ENCODE measurements at places on chromosomes 6 and 20.
A peak's percentile ranks its signal among the peaks of the same experiment; 100 is the strongest.

GRCh38 chr6:15841937-15842726 is 179.3 kb upstream of the DTNBP1 start:
- no peak for DNase-seq

GRCh38 chr20:56299362-56299761 is 50.8 kb downstream of the MC3R start:
- DNase-seq: no peak

- no peak for DNase-seq
Measured at GRCh38 chr20:60934724-60935123, 317.3 kb upstream of the CDH4 start.

DNA sequence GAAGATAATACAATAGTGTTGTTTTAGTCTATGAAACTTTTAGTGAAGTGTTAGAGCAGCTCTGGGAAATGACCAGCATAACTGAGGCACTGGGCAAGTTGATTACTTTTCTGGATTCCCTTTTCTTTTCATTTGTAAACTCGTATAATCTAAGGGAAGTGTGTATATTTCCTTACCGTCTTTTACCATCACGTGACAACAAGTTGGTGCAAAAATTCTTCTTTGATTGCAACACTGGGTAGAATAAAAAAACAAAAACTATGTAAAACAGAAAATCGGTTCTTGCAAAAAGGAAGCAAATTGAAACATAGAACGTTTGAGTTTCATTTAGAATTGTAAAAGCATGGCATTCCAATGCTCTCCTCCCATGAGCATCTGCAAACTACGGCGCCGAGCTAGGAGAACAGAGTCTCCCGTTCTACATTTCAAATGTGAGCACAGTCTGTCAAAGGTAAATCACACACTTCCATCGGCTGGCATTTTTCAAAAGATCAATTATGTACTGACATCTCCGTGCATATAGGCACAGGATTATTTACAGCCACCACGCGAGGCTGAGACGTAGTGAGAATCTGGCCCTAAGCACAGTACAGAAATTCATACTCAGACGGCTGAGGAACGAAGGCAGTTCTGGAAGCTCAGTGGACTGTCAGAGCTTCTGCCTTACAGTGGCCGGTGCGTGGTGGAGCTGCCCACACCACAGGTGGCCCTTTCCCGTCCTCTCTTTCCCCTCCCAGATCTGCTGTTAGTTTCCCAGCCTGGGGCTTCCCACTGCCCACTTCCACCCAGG is 314.0 kb downstream of the BMP7 start:
- no peak for DNase-seq

GRCh38 chr20:46416421-46416820 is 10.0 kb upstream of the ELMO2 start:
- DNase-seq: no peak

GRCh38 chr20:46178891-46179290 is 60.8 kb downstream of the CD40 start:
- no peak for DNase-seq

GRCh38 chr6:47180633-47181032 is 129.1 kb downstream of the TNFRSF21 start:
- DNase-seq: no peak

DNA sequence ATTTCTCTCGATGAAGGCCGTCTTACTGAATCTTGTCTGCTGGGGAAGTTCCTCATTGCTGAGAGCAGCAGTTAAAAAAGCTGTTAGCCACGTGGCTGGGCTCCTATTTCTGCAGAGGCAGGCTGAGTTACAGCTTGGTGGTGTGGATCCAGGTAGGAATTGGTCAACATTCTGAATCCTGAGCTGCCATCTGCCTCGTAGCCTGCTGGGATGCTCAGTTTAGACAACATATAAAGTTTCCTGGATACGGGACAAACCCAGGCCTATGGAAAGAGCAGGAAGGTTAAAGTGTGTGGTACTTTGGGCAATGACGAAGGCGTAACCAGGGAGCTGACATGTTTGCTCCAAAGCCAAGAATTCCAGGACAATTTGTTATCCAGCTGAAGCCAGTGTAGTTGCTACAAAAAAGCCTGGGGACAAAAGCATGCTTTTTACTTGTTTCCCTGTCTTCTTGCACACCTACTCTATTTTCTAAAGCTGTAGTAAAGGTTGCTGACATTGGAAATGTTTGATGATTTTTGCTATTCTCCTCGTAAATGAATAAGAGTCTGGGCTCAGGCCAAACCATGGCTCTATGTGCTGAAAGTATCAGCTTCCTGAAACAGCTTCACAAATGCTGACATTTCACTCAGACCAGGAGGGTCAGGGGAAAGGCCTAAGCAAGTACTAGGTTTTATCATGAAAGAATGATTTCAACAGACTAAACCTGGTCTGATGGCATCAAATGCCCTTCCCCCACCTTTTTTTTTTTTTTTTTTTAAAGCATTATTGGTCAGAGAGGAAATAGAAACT is 12.4 kb upstream of the MYLK2 start:
- no peak for DNase-seq

DNA sequence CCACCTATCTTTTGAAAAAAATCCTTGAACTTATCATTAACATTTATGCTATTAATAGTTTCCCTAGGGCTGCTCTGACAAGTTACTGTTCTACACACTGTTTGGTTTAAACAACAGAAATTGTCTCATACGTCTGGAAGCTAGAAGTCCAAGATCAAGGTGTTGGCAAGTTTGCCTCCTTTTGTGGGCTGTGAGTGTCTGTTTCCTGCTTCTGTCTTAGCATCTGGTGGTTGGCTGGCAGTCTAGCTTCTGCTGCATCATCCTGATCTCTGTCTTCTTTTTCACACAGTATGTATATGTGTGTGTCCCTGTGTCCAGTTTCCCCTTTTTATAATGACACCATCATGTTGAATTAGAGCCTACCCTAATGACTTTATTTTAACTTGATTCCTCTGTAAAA is 154.8 kb downstream of the RPS12 start:
- no peak for DNase-seq

DNA sequence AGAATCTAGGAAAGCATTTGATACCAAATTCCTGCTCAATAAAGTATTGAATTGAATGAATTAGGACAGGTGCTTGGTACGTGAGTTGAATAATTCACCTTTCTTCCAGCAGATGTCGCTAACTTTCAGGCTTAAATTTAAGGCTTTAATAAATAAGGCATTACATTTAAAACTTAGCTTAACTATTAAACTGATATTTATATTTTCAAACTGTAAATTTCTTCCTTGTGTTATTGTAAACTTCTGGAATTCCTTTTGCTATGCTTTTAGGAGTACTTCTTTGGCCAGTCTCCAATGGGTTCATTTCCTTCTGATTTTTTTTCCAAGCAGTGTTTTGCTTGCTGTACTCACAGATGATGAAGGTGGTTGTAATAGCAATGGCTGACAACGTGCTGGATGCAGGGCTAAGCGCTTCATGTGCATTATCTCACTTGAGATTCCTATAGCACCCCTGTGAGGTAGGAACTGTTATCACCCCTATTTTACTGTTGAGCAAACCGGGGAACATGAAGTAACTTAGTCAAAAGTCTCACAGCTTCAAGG is 71.3 kb upstream of the SLC2A12 start:
- DNase-seq: peak; percentile 27

DNA sequence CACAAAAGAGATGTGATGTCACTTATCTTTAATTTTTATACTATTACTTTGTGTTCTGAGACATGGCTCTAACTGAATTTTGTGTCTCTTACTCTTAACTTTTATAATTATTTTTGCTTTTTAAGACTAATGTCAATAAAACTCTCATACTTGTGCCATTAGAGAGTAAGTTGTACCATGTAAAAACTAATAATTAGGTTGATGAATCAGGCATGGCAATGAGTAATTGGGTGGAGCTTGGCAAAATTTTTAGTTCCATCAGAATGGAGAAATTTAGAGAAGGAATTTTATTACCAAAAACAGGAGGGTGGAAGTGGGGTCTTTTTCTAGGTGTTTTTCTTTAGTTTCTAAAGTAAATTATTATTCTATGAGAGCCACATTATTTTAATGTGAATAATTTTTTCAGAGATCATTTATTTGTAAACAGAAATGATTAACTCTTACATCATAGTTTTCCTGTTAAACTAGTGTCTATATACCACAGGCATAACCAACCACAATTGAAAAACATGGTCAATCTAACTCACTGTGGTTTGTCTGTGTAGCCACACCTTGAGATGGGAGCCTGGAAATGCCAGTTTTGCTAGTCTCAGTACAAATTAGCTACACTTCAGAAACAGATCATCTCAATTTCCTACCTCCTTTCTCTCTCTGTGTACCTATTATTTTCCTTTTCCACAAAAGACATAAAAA is 51.8 kb downstream of the ELOVL4 start:
- no peak for DNase-seq

DNA sequence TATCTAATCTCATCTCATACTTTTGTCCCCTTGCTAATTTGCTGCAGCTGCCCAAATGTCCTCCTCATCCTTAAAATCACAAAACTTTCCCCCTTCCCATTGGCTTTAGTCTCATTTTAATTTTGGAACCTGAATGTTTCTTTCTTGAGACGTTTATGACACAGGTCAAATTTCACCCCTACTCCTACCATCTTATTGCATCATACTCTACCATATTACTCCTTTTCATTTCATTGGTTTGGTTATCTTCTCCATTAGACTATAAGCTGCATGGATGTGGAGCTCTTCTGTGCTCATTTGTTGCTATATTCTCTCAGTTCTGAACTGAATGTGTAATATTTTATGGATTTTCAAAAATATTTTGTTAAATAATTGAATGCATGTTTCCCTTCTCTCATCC is 688.6 kb downstream of the CBLN4 start:
- DNase-seq: no peak

DNA sequence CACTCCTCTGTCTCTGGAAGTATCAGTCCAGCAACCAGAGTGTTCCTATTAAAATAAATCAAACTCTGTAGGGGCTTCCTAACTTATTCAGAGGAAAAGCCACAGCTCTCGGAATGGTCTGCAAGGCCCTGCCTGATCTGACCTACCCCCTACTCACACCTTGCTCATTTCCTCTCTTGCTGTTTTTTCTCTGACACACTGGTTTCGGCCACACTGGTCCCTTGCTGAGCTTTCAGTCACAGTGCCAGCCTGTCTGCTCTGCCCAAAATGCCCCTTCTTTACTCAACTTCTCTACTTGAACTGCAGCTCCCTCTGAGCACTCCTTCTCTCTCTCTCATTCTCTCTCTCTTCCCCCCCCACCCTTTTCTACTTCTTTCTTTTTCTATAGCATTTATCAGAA is 430.2 kb downstream of the UTRN start:
- DNase-seq: no peak

DNA sequence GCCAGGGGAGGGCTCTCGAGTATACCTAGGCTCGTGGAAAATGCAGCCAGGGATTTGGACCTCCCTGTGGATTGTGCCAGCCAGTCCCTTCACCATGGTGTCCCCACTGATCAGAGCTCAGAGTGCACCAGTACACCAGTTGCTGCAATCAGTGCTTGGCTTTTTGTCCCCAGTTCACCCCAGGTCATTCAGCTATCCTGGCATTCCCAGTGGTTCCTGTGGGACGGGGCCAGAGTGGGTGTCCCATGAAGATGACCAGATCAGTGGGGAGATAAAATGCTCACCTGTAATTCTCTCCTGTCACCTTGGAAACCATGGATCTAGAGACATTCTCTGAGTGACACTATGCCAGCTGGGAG is 23.8 kb downstream of the MAS1 start:
- no peak for DNase-seq

DNA sequence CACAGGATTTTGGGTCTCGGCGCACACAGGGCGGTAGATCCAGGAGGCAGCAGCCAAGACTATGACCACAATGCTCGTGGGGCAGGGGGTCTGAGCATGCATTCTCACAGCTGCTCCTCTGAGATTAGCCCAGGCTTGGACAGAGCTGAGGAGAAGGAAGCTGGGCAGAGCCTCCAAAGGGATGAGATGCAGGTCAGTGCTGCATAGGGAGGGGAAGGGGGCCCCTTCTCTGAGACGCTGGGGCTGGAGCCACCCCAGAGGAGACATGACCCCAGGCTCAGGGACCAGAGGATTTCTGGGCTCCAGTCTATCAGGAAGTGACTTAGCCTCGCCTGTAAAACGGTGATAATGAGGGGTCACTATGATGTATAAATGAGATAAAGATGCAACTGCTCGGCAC is 93.9 kb downstream of the BFSP1 start:
- DNase-seq: no peak

DNA sequence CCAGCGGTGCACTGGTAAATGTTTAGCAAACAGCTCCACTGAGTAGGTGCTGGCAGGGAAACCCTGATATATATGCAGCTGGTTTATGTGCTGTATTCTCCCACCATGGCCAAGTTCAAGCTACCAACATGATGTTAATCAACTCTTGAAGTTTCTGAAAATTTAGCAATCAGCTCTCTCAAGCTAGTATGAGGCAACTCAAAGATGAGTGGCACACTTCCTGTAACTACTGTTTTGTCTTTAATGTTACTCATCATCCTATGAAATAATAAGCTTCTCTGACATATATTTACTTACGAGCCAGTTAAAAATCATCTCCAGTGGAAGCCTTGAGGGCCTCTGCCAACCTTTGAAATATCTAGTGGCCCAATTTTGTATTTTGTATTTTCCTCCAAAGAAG is 54.7 kb downstream of the TRMT6 start:
- no peak for DNase-seq

DNA sequence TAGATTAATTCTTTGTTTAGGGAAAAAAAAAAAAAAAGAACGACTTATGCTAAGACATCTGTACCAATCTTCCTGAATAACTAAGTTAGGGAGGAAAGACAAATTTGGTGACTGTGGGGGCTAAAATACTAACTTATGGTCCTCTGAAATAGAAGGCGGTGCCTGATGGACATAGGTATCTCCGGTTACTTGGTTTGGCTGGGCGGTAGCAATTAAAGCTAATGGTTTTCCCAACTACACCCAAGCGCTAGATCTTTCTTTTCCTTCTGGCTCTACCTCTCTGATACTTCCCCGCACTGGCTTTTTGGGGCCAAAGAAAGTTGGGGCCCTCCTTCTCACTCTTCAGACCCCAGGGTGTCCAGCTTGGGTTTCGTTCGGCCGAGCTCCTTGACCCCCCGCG is 1.0 kb upstream of the RBM24 start:
- DNase-seq: no peak

DNA sequence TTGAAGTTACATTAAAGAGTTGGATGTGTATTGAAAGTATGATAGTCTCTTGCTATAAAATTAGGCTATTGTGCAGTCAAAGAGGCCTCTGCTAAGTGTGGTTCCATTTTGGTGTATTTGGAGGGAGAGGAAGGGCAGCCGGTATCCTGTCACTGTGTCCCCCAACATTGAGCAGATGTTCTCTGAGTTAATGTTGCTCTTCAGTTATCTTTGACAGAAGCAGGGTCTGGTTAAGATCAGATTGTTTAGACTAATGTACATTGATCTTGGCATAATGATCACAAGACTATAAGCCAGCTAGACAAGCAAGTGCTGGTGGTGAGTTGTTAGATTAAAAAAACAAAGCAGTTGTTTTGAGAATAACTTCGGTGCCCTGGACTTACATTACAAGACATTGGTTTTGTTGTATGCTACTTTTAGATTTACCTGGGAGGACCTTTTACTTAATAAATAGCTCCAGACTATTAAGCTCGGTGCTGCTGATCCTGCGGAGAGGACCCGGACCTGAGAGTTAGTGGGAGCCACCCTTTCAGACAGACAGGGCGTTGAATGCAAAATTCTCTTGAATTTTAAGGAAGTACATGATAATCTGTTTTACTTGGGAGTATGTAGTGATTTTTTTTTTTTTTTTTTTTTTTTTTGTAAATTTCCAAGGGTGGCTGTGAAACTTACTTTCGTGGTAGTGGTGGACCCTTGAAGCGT is 97.8 kb downstream of the JARID2 start:
- no peak for DNase-seq

All from naive thymus-derived CD8-positive, alpha-beta T cell (primary cell).